NCI-H774 (cell line): ENCODE measurements at places on chromosomes 1 and 21.
A peak's percentile ranks its signal among the peaks of the same experiment; 100 is the strongest.

DNA sequence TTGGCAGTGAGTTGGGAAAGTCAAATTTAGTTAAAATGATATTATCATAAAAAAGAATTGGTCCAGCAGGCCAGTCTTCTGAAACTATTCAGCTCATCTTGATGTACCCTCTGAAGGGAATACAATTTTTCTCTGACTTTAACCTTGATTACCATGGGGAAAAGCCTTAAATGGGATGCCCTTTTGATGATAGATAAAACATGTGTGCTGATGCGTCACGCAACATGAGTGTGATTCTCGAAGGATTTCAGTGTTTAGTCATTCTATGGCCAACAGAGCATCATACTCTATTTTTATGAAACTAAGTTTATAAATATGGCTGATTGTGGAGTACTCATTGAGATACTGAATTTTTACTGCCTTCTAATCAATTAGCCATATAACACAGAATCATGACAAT, 171.5 kb downstream of the ZNF281 start:
- DNase-seq, result no peak

GRCh38 chr1:67524143-67525052, 94.2 kb upstream of the SERBP1 start:
- DNase-seq, result peak; percentile 21

DNA sequence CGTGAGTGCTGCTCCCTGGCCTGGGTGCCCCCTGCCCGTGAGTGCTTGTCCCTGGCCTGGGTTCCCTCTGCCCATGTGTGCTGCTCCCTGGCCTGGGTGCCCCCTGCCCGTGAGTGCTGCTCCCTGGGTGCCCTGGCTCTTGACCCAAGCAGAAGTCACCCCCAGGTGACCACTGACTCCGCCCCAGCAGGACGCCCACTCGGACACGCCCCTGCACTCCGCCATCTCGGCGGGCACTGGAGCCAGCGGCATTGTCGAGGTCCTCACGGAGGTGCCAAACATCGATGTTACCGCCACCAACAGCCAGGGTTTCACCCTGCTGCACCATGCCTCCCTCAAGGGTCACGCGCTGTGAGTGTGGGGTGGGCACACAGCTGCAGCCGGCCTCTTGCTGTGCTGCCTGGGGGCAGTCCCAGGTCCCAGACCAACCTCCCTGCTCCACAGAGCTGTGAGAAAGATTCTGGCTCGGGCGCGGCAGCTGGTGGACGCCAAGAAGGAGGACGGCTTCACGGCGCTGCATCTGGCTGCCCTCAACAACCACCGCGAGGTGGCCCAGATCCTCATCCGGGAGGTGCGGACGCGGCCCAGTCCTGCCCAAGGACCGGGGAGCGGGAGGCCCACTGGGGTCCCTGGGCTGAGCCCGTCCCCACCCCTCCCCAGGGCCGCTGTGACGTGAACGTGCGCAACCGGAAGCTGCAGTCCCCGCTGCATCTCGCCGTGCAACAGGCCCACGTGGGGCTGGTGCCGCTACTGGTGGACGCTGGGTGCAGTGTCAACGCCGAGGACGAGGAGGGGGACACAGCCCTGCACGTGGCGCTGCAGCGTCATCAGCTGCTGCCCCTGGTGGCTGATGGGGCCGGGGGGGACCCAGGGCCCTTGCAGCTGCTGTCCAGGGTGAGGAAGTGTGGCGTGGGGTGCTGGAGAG, 3.9 kb upstream of the MMP23B start:
- no peak for DNase-seq

GRCh38 chr1:119285482-119285881, 83.1 kb upstream of the HAO2 start:
- DNase-seq, result no peak

- no peak for DNase-seq
Measured at GRCh38 chr1:212622467-212622866, 13.9 kb downstream of the ATF3 start.

DNA sequence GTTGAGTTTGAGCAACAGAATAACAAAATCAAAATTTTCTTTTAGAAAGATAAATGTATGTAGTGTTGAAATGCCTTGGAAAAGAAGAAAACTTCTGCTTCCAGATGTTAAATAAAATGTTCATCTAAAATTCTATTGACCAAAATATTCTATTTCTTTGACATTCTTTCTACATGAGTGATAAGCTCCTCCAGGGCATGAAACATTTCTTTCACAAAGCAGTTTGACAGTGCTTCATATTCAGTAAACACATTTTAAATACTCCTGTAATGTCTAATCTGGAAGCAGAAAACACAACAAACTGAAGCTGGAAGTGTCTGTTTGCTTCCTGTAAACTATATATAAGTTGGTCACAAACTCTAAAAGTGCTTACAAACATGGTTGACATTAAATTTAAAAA, 61.5 kb downstream of the RGS21 start:
- DNase-seq, result no peak

GRCh38 chr1:214670098-214670497, 67.1 kb downstream of the CENPF start:
- DNase-seq, result no peak

- DNase-seq, result no peak
Measured at GRCh38 chr1:65979136-65980044, 186.7 kb downstream of the PDE4B start.

DNA sequence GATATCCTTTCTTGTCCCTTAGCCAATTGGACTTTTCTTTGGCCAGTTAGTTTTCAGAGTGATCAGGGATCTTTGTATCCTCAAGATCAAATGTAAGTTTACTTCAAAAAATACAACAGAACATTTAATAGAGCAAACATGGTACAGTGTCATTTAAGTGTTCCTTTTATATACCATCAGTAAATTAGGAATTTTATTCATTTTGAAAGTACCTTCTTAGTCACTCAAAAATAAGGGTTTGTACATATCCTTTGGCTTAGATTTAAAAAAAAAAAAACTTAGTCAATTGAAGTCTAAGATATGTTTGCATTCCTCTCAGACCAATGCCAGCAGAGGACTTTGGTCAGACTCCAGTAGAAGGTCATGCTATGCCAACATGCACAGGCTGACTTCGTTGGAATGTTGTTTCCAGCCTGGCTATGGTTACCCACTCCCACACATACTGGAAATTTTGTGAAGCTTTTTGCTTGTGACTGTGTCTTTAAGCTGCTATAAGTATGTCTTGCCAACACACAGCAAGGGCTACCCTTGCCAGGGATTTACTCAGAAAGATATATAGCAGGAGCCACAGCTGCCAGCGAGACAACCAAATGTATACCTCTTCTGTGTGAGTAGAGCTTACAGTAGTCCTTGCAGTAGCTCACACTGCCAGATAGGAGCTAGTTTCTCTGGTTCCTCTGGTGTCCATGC, 81.5 kb upstream of the LRIF1 start:
- no peak for DNase-seq

DNA sequence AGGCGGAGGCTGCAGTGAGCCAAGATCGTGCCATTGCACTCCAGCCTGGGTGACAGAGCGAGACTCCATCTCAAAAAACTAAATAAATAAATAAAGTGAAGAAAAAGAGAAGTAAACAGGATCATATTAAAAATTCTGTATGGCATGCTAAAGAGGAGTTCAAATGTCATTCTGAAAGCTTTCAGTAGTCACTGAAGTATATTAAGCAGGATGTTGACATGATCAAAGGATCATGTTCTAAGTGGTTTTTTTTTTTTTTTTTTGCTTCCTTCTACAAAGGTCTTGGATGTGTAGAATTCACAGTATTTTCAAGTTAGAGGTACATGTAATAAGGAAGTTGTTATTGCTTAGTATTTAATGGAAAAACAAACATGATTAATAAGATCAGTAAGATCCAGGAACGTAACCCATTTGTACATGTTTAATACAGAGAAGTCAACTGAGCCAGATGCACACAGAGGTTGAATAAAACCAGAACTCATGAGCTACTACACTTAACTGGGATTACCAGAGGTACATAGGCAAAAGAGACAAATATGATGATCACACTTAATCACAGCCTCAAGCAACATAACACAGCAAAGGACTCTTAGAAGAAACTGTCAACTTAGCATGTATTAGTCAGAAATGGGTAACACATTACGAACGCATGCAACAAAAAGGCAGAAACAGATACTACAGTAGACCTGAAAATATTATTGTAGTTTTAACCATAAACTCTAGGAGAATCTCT, 12.2 kb downstream of the CDC42BPA start:
- DNase-seq, result no peak

- no peak for DNase-seq
Measured at GRCh38 chr1:175717610-175718540, 25.5 kb downstream of the TNR start.

DNA sequence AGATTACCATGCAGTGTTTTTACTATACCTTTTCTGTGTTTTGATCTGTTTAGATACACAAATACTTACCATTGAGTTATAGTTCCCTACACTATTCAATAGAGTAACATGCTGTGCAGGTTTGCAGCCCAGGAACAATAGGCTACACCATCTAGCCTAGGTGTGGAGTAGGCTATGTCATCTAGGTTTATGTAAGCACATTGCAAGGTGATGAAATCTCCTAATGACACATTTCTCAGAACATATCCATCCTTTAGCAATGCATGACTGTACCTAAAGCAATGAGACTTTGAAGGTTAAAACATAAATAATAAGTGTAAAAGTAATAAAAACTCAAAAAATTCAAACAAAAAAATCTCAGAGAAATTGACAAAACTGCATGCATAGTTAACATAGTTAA, 358.6 kb downstream of the USH2A start:
- no peak for DNase-seq

DNA sequence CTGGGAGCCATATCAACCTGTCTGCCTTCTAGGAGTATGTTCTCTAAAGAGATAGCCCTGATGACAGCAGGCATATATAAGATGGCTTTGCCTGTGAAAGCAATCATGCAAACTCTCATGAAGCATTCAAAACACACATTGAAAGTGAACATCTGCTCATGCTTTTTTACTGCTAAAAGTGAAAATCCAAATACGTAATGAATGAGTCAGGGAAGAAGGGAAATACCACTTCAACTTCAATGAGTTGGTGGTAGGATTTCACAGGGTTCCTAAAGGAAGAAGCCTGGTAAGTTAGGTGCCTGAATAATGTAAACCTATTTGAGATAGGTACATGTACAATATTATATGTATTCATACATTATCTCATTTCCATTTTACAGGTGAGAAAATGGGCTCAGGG, 50.5 kb upstream of the SLFNL1 start:
- DNase-seq, result no peak

DNA sequence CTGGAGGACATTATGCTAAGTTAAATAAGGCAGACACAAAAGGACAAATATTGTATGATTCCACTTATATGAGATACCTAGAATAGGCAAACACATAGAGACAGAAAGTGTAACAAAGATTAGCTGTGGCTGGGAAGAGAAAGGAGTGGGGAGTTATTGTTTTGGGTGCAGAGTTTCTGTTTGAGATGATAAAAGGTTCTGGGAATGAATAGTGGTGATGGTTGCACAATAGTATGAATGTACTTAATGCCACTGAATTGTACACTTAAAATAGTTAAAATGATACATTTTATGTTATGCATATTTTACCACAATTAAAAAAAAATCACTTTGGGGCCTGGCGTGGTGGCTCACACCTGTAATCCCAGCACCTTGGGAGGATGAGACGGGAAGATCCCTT, 21.2 kb upstream of the ERO1B start:
- no peak for DNase-seq

DNA sequence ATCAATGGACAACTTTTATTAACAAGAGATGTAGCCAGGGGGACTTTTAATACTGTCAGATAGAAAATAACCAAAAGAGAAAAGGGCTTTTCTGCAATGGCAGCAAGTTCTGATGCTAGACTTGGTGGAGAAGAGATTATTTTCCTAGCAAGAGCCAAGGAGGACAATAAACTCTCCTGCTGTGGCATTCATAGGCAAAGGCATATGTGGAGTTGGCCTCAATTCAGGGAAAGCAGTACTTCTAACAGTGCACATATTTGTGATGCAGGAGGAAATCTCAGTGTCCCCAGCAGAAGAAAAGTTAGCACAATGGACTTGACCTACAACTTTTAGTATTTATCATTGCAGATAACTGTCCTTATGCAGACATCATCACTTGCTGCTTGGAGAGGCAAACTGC, 75.1 kb upstream of the GRIK1 start:
- DNase-seq, result no peak

DNA sequence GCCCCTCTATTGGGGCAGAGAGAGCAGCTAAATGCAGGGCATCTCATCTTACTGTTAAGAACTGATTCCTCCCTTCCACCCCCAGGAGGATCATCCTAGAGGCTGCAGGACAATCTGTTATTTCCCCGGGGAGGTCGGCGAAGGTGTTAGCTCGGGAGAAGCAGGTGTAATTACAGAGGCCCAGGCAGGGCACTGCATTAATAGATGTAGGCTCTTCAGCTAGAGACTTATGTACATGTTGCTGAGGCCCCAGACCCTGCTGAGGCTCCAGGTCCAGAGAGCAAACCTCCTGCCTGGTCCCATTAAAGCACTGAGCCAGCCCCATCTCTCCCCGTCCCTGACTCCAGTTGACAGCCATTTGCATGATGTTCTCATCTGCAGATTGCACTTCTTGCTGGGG, 320.3 kb upstream of the VAMP3 start:
- no peak for DNase-seq

DNA sequence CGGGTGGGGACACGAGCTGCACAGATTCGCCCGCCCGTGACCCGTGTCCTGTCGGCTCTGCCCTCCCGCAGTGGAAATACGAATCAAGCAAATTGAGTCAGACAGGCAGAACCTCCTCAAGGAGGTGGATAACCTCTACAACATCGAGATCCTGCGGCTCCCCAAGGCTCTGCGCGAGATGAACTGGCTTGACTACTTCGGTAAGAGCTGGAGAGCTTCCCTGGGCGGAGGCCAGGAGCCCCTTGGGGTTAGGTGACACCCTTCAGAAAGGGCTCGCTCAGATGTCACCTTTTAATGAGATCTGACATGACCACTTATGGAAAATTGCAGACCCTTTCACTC, 489 bp downstream of the CDCA8 start:
- no peak for DNase-seq

DNA sequence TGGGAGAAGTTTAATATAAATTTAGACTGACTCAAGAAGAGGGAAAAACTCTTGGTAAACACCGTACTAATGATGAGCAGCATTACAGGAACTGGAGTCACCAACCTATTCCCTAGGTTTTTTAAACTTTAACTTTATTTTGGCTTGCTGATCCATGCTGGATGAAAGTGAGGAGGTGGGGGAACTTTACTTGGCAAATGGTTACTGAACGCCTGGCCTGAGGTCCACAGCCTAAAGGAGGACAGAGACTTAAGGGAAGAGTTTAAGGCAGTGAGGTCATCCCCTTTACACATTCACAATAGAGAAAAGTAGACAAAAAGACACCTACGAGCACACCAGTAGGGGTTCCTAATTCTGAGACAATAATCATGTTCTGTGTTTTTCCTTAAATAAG, 25.6 kb upstream of the A3GALT2 start:
- DNase-seq, result no peak

- no peak for DNase-seq
Measured at GRCh38 chr21:41823166-41823565, 56.0 kb downstream of the PRDM15 start.

- no peak for DNase-seq
Measured at GRCh38 chr1:17065666-17066065, 11.8 kb upstream of the SDHB start.

DNA sequence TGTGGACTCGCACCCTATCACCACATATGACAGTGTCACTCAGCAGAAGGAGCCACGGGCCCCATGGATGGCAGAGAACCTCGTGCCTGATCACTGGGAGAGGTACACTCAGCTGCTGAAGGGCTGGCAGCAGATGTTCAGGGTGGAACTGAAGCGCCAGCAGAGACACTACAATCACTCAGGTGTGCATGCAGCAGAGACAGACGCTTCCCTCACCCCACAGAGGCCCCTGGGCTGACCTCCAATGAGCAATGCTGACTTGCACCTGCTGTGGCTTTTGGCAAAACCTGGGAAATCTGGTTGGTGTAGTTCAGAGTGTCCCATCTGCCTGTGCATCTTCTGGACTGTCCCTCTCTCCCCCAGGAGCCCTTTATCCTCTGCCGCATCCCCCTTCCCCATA, 51.9 kb downstream of the KIAA1614 start:
- DNase-seq, result no peak
